ENCODE measurements at places on chromosomes 2 and 18.

DNA sequence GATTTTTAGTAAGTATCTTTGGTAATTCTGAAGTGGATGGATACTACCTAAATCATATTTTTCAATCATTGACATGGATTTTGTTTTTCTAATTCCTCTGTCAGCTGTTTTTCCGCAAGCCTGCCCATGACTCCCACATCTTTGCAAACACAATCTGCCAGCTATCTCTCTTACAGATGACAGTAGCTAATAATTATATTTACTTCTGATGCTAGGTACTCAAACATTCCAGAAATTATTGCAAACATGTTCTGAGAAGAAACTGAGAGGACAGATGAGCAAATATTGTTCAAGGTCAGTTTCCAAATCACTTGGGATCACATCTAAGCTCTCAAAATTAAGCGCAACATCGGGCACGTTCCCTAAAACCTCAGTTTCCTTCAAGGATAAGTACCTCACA, 270.0 kb upstream of the CDH19 start:
- DNase-seq: peak; percentile 61

GRCh38 chr2:119025013-119025412, 83.0 kb downstream of the MARCO start:
- no peak for DNase-seq

- DNase-seq: peak; percentile 35
Measured at GRCh38 chr2:105919826-105920225, 175.1 kb downstream of the NCK2 start.

DNA sequence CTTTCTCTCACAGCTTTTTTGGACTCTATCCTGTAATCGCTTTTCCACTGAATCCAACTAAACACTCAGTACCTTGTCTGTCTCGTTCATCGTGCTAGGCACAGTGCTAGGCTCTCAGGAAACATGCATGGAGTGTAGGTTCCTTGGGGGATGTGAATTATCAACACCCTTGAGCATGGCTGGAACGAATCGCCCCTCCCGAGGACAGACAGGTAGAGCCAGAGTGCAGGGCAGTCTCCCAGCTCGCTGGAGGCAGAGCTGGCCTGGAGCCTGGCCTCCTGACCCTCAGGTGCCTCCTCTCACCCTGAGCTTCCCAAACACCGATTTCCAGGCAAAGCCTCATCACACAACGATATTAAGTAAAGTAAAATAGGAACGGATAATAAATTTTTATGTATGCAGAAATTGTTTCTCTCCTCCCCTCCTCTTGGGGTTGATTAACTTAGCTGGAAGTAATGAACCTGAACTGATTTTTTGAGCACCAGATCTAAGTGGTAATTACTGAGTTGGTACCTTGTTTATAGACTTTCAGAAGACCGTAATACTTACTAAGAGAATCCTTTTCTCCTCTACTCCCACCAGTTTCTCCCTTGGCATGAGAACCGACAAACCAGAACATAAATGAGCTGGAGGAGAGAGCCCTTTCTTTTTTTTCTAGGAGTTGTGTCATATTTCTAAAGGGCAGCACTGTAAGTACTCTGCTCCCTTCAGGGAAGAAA, 90.5 kb downstream of the MSH2 start:
- no peak for DNase-seq

GRCh38 chr2:113840518-113840917, 49.4 kb upstream of the ACTR3 start:
- no peak for DNase-seq

GRCh38 chr2:182897137-182897536, 30.7 kb upstream of the FRZB start:
- DNase-seq: no peak

DNA sequence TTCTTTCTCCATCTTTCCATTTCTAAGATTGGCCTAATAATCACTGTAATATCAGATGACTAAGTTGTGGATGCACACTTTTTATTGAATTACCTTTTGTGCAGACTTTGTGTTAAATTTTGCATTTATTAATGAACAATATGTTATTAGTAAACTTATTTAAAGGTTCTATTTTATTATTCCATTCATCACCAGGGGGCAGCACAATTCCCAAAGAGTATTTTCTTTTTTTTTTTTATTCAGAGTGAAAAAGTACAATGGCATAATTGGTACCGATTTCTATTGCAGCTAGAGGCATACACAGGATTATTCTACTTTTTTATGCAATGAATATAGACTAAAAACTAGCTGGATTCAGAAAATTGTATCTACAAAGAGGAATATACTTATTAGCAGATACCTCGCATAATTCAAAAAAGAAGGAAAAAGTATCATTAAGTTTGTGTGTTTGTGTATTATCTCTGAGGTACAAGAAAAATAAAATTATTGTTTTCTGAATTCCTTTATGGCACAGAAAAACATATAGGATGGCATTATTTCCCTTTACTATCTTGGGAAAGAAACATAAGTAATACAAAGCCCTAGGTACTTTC, 390.6 kb downstream of the ERBB4 start:
- DNase-seq: peak; percentile 12

- DNase-seq: peak; percentile 61
Measured at GRCh38 chr2:20223407-20224163, 1.3 kb downstream of the SDC1 start.

GRCh38 chr2:40173276-40173675, 278.6 kb downstream of the SLC8A1 start:
- DNase-seq: no peak

DNA sequence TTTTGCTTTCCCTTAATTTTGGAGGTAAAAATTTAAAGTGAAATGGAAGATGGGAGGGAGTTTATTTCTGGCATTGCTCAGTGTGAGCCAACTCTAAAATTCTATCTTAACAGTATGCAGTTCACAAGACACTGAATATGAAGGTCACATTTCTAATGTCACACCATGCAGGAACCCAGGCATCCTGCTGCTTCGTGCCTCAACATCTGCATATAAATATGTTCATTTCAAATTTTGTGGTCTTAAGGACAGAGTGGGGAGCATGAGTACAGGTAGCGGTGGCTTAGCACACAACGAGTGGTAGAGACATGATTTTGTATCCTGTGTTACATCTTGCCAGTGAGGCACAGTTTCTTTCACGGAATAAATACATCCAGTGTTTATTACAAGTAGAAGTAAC, 102.4 kb downstream of the ARL4C start:
- DNase-seq: no peak

DNA sequence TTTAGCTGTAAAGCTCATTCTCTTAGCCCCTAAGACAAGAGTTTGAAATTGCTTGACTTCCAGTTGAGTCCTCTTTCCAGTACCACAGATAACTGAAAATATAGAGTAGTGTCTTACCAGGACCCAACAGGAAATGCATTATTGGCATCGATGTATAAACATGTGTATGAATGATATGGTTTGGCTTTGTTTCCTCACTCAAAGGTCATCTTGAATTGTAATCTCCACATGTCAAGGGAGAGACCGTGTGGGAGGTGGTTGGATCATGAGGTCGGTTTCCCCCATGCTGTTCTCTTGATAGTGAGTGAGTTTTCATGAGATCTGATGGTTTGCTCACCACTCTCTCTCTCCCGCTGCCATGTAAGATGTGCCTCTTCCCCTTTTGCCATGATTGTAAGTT, 745.0 kb downstream of the TMEM182 start:
- DNase-seq: no peak

DNA sequence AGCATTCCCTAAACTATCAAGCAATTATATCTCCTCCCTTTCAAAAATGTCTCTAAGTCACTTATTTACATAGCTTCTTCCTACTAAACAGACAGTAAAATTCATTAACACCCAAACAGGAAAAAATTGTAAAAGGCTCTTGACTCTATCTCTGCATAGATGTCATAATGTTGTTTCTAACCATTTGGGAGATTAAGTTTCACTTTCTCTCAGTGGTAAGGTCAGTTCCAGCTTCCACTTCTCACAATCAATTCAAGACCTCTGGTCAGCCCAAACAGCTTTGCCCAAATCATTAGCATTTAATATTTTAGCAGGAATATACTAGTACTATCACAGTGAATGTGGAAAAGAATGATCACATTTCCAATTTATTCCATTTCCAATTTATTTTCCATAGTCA, 374.3 kb upstream of the MC4R start:
- no peak for DNase-seq

DNA sequence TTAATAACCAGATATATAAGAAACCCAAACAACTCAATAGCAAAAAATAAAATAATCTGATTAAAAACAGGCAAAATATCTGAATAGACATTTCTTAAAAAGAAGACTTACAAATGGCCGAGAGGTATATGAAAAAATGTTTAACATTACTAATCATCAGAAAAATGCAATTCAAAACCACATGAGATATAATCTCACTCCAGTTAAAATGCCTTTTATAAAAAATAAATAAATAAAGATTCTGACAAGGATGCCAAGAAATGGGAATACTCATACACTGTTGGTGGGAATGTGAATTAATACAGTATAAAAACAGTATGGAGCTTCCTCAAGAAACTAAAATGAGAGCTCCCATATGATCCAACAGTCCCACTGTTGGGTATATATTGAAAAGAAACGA, 33.9 kb upstream of the BMP10 start:
- no peak for DNase-seq

DNA sequence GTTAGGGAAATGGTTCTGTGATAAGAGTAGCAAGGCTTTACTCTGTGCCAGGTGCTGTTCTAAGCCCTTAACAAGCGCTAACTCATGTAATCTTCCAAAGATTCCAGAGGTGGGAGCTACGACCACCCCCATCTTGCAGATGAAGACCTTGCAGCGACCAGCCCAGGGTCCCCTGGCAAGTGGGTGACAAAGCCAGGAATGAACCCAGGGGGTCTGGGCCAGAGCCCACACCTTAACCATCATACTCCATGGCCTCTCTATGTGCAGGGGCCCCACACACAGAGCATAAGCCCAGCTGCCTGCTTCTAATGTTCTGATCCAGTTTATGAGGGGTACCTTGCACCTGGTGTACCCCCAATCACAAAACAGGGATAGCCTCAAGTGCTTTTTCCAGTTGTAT, 105.3 kb downstream of the ZBTB7C start:
- no peak for DNase-seq

DNA sequence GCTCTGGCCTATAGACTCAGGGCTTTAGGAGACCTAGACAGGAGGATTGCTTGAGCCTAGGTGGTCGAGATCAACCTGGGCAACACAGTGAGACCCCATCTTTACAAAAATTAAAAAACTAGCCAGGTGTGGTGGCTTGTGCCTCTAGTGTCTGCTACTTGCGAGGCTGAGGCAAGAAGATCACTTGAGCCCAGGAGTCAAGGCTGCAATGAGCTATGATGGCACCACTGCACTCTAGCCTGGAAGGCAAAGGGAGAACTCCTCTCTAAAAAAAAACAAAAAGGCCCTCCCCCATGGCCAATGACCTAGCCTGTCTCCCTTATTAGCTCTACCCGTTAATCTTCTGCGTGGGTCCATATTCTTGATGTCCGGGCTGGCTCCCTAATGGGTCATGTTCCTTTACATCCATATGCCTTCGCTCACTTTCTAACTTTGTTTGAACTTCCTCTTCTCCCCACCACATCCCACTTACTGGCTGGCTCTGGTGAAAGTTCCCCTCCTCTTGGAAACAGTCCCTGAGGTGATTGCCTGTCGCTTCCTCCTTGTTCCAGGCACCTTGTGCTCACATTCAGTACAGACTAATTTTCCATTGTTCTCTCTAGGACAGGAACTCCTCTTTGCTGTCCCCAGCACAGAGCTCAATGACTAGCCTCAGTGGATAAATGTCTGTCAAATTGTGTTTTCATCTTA, 103.0 kb downstream of the AFF3 start:
- DNase-seq: no peak

DNA sequence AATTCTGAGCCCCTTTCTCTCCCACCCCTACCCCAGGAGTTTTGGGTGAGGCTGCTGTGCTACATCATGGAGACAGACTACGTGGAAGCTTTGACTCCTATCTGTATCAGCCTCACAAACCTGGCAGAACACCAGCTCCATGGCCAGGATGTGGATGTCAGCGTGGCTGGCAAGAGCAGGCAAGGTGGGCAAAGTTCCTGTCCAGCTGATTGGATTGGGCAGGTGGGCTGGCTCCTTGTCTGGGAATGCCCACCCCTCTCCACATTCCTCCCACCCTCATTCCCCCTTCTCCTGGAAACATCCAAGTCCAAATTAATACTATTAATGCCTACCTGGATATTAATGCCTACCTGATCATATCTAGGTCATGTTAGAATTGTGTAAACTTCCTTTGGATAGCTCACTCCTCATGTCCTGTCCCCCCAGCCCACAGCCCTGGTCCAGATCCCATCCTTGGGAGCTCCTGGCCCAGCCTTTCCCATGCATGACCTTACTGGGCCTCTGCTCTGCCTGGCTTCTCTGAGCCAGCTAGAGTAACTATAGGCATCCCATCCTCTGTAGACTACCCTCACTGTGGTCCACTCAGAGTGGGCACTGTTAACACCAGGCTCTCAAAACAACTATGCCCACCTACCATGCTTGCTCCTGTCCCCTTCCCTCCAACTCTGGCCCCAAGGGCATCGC, 24.1 kb downstream of the MROH2A start:
- no peak for DNase-seq

- DNase-seq: no peak
Measured at GRCh38 chr18:30676053-30676480, 366.5 kb downstream of the DSC3 start.

- no peak for DNase-seq
Measured at GRCh38 chr2:27954221-27954673, 63.7 kb downstream of the BABAM2 start.

GRCh38 chr18:58697146-58697545, 25.9 kb downstream of the MALT1 start:
- DNase-seq: no peak

GRCh38 chr18:79203017-79203605, 133.9 kb downstream of the ATP9B start:
- no peak for DNase-seq

DNA sequence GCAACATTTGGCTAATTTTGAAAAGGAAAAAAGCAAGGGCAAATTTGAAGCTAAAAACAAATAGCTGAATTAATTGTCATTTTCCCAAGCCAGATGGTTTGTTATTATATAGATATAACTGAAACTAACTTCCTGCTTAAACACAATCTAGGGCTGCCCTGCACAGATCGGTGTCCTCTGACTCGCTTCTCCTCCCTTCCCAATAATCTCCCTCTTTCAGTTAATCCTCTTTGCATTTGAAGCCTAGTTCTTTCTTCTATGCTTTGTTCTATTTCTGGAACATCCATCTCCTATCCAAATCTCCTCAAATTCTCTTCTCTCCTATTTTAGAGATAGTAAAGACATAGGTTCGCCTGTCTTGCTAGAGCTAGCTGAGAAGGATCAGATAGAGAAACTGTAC, 328.1 kb downstream of the SLC8A1 start:
- DNase-seq: no peak

Measured in HepG2 (cell line).